T-helper 17 cell (primary cell): ENCODE measurements at places on chromosomes 7 and 10. TPM values are rescaled to one million over a fixed set of nuclear protein-coding genes. Genes with fewer than 3 reads are reported as not detected.

The CASTOR2 gene
- total RNA-seq: 5.5 TPM

DNA sequence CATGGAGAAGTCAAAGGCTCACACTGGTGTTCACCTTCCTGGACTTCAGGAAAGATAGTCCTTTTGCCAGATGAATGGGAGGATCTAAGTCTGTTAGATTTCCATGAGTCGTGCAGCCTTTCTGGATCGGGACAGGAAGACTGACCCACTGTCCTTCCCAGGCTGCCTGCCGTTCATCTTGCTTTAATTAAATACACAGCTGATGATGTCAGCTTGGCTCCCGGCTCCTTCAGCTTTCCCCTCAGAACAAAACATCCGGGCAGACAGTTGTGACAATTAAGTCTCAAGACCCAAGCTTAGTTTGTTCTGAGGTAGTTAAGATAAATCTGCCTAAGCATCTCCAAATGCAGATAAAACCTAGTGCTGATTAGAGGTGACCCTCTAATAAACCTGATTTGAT lies 58.6 kb downstream of the AUTS2 start:
- H3K4me3 ChIP-seq: no peak overlapping the region
- H3K36me3 ChIP-seq: peaks cover 3% of the 10 kb centered on the region
- no peaks in the 10 kb centered on the region for H3K27me3 ChIP-seq
- DNase-seq: no peak

The PTF1A gene
- not detected for total RNA-seq

GRCh38 chr10:22791665-22792064 lies 77.3 kb upstream of the PIP4K2A start:
- H3K27me3 ChIP-seq: peaks cover 6% of the 10 kb centered on the region
- H3K36me3 ChIP-seq: no peaks in the 10 kb centered on the region
- no peak overlapping the region for H3K4me3 ChIP-seq
- peaks cover 2% of the 10 kb centered on the region for H3K4me1 ChIP-seq
- H3K27ac ChIP-seq: no peak overlapping the region

DNA sequence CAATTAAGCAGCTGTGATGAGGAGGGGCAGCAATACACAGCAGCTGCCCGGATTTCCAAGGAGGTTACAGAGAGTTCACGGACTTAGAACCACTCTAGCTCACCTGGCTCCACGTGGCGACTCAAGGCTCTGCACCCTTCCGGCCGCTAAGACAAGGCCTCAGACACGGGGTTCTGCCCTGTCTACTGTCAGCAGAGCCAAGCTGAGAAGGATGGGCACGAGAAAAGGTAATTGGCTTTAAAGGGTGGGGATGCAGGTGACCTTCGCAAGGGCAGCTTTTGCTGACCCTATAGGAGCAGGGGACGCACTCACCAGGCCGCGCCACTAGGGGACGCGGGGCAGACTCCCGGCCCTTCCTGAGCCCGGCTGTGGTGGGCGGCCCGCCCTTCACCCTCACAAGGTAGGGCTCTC lies 152.4 kb downstream of the KIF20B start:
- H3K36me3 ChIP-seq: peaks cover 3% of the 10 kb centered on the region
- H3K27ac ChIP-seq: no peak overlapping the region
- no peak for DNase-seq
- H3K27me3 ChIP-seq: peaks cover 19% of the 10 kb centered on the region
- peaks cover 3% of the 10 kb centered on the region for H3K4me1 ChIP-seq

DNA sequence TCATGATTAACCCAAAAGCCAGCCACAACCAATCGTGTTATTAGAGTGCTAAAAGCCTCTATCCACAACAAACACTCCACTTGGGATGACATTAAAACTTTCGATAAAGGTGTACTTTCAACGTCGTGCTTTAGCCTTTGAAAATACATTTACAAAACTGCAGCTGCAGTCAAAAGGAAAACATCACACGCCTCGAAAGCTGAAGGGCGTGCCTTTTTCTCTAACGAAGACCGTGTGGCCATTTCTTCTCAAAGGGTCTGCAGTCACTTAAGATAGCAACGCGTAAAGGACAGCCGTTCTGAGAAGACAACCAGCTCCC lies 1.1 kb downstream of the ARHGAP12 start:
- peak overlapping the region; percentile 93 for H3K4me3 ChIP-seq
- H3K4me1 ChIP-seq: peaks cover 45% of the 10 kb centered on the region

- no peaks in the 10 kb centered on the region for H3K27me3 ChIP-seq
- H3K4me3 ChIP-seq: no peak overlapping the region
- no peak for DNase-seq
- H3K4me1 ChIP-seq: no peaks in the 10 kb centered on the region
Measured at GRCh38 chr7:95730493-95731280, 41.7 kb upstream of the DYNC1I1 start.
